Activated CD8-positive, alpha-beta memory T cell treated with anti-CD3 and anti-CD28 coated beads for 1 hour (primary cell): ENCODE measurements at places on chromosomes 12 and 14.
A peak's percentile ranks its signal among the peaks of the same experiment; 100 is the strongest.

DNA sequence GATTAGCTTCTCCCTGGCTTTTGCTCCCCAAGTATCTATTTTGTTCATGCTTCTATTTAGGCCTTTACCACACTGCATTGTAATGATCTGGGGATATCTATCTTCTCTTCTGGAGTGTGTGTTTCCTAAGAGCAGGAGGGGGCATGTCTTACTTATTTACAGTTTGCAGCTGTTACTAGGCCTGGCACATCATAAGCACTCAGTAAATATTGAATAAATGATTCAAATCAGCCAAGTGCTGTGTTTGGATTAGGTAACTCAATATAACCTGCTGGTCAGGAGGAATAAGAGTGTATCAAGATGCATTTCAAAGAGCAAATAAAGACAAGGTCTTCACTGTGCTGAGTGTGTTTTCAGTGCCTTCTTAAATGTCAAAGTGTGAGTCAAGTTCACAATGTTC lies 186.1 kb downstream of the FOXG1 start:
- DNase-seq, result no peak

- no peak for DNase-seq
Observed at GRCh38 chr12:55931317-55931779, 386 bp downstream of the DGKA start.

DNA sequence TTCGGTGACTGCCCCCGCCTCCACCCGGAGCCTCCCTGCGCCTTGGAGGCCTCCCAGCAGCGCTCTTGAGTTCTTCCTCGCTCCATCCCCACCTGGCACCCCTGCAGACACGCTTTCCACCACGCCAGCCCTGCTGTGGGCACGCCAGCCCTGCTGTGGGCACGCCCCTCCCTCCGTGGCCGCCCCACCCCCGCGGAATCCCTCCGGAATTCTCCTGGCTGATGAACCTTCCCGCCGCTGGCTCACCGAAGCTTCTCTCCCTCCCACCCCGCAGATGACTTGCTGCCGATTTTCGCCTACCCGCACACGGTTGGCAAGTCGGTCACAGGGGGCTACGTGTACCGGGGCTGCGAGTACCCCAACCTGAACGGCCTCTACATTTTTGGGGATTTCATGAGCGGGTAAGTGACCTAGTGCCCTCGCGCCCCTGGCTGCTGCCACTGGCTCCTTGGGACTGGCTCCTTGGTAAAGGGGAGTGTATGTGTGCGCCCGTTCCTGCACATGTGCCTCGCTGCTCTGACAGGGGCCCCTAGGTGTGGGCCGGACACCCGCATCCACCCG lies 15.2 kb downstream of the HHIPL1 start:
- DNase-seq, result no peak

GRCh38 chr12:130961921-130962451 lies 8.3 kb downstream of the ADGRD1 start:
- DNase-seq, result no peak

- no peak for DNase-seq
Observed at GRCh38 chr12:100610666-100611430, 37.4 kb downstream of the GAS2L3 start.

DNA sequence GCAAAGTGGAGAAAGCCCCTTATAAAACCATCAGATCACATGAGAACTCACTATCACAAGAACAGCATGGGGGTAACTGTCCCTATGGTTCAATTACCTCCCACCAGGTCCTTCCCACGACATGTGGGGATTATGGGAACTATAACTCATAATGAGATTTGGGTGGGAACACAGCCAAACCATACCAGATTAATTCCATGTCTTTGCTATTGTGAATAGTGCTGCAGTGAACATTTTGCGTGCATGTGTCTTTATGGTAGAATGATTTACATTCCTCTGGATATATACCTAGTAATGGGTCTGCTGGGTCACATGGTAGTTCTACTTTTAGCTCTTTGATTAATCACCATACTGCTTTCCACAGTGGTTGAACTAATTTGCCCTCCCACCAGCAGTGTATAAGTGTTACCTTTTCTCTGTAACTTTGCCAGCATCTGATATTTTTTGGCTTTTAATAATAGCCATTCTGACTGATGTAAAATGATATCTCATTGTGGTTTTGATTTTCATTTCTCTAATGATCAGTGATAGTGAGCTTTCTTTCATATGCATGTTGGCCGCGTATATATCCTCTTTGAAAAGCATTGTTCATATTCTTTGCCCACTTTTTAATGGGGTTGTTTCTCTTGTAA lies 29.7 kb upstream of the SAV1 start:
- DNase-seq, result no peak

- no peak for DNase-seq
Observed at GRCh38 chr14:29930283-29930682, 2.6 kb upstream of the PRKD1 start.

- no peak for DNase-seq
Observed at GRCh38 chr14:24817212-24818057, 183.4 kb upstream of the GZMB start.

GRCh38 chr14:69170839-69171238 lies 17.9 kb upstream of the DCAF5 start:
- no peak for DNase-seq

DNA sequence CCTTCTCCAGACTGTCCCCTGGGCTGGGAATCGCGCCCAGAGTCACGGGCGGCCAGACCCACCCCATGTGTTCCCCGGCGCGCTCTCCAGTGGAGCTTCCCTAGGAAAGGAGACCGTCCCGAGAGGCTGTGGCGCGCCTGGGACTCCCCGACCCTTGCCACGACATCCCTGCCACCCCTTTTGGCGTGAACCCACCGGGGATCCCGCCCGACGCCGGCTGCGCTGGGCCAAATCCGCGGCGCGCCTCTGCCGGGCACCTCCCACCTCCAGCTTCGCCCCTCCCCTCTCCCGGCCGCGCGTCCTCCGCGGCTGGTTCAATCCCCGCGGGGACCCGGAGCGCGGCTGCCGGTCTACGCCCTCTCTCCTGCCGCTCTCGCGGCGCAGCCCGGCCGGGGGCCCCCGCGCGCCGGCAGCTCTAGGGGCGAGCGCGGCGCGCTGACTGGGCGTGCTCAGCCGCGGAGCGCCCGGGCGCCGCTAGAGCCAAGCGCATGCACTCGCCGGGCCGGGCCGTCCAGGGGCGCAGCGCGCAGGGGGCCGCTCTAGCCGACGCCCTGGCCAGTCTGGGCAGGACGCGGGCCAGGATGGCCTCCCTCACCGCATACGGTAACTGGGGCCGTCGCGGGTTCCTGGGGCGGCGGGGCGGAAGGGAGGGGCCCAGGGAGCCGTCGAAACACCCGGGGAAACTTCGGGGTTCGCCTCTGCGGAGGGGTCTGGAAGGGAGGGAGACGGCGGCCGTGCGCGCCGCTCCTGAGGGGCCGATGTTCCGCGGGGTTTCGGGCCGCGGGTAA lies 77.4 kb upstream of the ANO4 start:
- DNase-seq, result no peak

- DNase-seq, result no peak
Observed at GRCh38 chr12:65885312-65885711, 61.0 kb downstream of the HMGA2 start.

- no peak for DNase-seq
Observed at GRCh38 chr12:8036346-8036745, 3.8 kb downstream of the FOXJ2 start.

DNA sequence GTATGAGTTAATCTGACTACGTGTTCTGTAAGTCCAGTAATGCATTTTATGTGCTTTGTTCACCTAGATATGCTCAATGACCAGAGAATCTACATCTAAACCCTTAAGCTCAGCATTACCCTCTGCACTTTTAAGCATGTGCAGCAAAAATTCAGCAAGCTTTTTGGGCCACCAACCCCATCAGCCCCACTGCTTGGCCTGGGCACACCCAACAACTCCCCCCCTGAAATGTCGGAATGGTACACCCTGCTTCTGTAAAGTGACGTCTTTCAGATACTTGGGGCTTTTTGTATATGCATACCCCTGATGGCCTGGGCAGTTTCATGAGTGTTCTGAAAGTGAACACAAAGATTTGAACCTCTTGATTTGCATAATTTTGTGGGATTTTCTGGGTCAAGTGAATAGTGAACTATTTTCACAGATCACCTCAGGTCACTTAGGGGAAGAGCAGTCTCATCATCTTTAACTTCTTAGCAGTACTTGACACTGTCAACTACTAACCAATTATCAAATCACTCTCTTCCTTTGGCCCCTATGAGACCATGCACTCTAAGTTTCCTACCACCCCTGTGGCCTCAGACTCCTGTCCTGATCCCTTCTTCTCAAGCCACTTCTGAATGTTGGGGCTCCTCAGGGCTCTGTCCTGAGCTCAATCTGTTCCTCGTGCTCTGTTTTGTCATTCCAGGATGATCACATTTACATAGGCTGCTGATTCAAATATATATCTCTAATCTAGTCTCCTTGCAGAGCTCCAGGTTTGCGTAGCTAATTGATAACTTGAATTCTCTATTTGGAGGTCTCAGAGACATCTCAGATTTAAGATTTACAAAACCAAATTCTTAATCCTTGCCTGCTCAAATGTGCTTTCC lies 36.3 kb upstream of the PPM1A start:
- DNase-seq, result no peak

- DNase-seq, result no peak
Observed at GRCh38 chr12:18643681-18644080, 94.1 kb downstream of the PLCZ1 start.

GRCh38 chr14:94373708-94374107 lies 14.7 kb downstream of the SERPINA1 start:
- DNase-seq, result no peak

GRCh38 chr12:79732638-79733037 lies 41.9 kb upstream of the PAWR start:
- no peak for DNase-seq

DNA sequence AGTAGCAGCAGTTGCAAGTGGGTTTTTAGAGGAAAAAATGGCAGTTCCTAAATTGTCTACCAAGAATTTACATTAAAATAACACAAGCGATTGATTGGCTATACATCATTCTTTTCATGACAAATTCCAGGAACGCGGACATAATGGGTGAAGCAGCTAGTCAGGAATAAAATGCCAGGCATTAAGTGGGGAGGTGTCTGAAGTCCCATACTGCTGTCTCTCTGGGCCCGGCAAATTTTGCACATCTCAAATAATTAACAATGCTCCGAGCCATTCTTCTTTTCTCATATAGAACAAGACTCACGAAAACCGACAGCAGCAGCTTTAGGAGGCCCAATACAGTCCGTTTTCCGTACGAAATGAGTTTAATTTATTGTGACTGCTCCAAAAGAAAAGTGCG lies 696 bp downstream of the RPL36AL start:
- no peak for DNase-seq

DNA sequence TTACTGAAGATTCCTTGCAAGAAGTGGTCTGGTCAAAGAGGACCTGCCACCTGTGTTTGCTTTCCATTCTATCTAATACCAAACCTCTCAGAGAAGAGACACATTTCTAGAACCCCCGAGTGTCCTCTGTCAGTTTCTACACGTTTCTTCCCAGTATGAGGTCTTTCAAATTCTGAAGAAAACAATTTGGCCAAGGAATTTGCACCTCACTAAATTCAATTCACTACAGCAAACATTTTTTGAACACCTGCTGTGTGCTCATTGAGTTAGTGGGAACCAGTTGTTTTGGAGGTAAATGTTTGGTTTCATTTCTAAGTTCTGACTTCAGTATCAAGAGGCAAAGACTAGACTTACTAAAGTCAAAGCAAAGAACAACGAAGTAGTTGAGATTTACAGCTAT lies 19.4 kb downstream of the GPR19 start:
- no peak for DNase-seq

DNA sequence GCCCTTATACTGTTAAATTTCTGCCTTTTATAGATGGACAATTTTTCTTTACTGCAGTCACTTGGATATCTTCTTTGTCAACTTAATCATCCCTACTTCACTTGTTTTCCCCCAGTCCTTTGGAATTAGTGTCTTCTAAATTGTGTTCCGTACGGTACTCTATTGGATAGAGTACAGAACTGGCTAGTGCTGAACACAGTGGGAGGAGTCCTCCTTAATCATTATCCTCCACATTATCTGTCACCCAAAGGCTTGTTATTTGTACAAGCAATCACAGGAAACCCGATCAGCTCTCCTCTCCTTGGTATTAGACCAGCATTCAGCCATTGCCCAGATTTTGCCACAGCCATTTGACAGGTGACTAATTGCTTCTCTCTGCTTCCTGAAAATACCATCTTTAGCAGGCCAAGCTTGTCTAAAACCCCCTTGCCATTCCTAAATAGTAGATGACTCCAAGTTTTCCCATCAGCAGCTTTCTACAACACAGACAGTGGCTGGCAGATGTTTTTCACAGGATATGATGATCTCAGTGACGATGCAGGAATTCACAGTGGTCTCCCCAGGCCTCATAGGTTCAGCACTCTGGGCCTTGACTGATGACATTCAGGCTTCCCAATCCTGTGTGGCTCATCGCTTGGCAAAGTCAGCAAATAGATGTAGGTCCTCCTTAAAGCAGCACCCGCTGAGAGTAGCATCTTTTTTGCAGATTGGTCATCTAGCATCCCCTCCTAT lies 216.0 kb upstream of the RGS6 start:
- DNase-seq, result no peak

DNA sequence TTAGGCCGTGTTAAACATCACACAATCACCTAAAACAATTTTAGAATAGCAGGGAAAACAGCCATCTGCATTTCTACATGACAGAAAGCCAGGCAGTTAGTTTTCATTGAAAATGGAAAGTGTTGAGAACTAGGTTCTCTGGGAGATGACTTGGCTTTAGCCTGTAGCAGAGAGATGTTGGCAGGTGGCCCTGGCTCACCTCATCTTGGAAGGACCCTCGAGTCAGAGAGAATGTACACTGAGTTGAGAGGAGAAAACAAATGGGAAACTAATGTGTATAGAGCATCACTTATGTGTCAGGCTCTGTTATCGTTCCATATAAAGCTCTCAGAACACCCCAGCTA lies 51.9 kb downstream of the SUSD6 start:
- no peak for DNase-seq

GRCh38 chr12:114679942-114680341 lies 4.0 kb downstream of the TBX3 start:
- DNase-seq, result no peak

GRCh38 chr14:94485944-94486841 lies 10.2 kb upstream of the SERPINA9 start:
- DNase-seq, result no peak

- DNase-seq, result peak; percentile 10
Observed at GRCh38 chr12:64633940-64634337, 23.6 kb downstream of the RASSF3 start.

DNA sequence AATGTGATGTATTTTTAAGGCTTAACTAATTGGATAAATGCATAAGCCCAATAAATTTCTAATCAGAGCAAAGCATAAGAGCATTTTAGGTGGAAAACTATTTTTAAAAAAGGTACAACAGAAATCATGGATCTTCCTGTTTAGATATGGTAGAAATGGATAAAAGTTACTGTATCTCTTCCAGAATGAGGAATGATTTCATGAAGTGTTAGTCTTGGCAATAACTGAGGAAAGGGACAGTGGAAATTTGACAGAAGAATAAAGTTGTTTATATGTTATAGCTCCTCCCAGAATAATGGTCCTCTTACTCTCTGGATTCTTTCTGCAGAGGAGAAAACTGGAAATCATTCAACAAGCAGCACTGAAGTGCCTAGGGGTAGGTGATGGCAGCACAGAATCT lies 32.4 kb upstream of the BMAL2 start:
- no peak for DNase-seq

- no peak for DNase-seq
Observed at GRCh38 chr12:12979731-12980259, 20.3 kb downstream of the HEBP1 start.

- no peak for DNase-seq
Observed at GRCh38 chr12:19139615-19140194, 10.2 kb downstream of the PLEKHA5 start.

GRCh38 chr14:69288011-69288771 lies 28.2 kb downstream of the GALNT16 start:
- no peak for DNase-seq
